ENCODE measurements at places on chromosomes 11 and 22.

DNA sequence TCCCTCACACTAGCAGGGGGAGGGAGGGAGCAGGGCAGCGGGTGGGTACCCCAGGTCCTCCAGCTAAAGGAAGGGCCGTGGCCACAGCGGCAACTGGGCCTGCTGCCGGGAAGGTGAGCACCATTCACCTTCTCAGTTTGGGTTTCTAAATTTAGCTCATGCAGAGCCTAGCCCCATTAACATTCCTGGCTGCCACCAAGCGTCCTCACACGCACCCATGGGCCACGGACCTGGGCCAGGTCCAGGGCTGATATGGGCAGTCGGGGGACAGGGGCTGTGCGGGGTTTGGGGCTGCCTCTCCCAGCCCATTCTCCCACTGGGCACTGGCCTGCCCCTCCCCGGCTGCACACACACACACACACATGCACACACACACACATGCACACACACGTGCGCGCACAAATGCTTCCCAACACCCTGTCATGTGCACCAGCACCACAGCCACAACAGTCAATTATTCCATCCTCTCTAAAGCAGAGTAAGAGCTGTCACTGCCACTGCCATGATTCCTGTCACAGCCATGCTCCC is 28.7 kb downstream of the SYT7 start:
- no peak for DNase-seq

DNA sequence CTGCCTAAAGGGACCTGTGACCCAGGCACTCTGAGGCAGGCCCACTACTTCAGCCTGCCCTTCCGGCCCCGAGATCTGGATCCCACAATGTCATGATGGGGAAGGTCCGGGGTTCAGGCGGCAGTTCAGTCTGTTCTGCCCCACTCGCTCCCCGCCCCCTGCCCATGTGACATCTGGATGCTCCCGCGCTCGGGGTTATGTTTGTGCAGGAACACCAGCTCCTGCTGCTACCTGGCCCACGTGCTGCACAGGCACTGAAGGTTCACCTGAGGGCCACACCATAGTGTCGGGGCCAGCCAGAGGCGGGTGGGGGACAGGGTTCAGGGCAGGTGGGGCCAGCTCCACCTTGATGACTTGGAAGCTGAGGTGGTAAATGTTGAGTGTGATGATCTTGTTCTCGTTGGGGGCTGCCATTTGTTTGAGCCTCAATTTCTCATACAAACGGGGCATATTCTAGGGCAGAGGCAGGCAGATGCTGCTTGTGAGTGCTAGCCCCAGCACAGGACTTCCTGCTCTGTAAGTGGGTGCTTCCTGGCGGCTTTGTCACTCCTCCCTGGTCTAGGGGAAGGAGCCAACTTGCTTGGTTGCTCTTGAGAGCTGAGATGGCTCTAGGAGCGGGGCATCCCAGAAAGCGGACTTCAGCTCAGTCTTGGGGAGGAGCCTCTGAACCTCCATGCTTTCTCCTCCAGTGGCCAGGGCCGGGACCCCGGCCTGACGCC is 4.4 kb upstream of the SIPA1 start:
- DNase-seq: no peak

- DNase-seq: no peak
Observed at GRCh38 chr22:49087198-49087597, 740.5 kb downstream of the BRD1 start.

- no peak for DNase-seq
Observed at GRCh38 chr11:114977651-114978050, 299.3 kb downstream of the NXPE2 start.

DNA sequence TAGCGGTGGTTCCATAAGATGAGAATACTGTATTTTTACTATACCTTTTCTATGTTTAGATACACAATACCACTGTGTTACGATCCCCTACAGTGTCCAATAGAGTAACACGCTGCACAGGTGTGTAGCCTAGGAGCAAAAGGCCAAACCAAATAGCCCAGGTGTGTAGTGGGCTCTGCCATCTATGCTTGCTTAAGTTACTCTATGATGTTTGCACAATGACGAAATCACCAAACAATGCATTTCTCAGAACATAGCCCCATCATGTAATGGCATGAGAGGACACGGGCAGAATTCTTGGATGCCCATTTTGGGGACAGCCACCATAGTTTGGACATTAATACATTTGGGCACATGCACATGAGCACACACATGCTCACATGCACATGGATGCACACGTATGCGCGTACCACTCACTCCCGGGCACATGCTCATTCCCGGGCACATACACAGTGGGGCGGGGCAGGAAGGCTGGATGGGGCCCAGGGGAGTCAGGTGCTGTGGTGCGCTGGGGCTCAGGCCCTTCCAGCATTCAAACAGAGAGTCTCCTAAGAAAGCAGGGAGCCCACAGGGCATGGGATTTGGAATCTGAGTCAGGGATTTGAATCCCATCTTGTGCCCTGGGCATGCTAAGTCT is 51.1 kb downstream of the RTN4R start:
- no peak for DNase-seq

- DNase-seq: no peak
Observed at GRCh38 chr11:115257270-115257669, 246.9 kb downstream of the CADM1 start.
